ENCODE measurements at places on chromosomes 11 and 22. TPM values are rescaled to one million over a fixed set of nuclear protein-coding genes. Genes with fewer than 3 reads are reported as not detected.

ATP5MG gene
- total RNA-seq = 68.1 TPM

TAGLN gene
- total RNA-seq = 126 TPM

B3GAT1 gene
- total RNA-seq = 0.17 TPM

MPST gene
- 136 TPM for total RNA-seq

SNX32 gene
- total RNA-seq = 2.9 TPM

ASCC2 gene
- total RNA-seq = 26.2 TPM

RAB38 gene
- 13.8 TPM for total RNA-seq

NPAS4 gene
- 0.60 TPM for total RNA-seq

PTDSS2 gene
- total RNA-seq = 31.5 TPM

C22orf42 gene
- total RNA-seq = not detected

- no peak overlapping the region for H3K27ac ChIP-seq
- no peaks in the 10 kb centered on the region for H3K4me1 ChIP-seq
- no peaks in the 10 kb centered on the region for H3K27me3 ChIP-seq
- H3K36me3 ChIP-seq = no peaks in the 10 kb centered on the region
- H3K4me3 ChIP-seq = no peak overlapping the region
These were observed 12.1 kb downstream of the DENND5A start for GRCh38 chr11:9253086-9253485.

DNA sequence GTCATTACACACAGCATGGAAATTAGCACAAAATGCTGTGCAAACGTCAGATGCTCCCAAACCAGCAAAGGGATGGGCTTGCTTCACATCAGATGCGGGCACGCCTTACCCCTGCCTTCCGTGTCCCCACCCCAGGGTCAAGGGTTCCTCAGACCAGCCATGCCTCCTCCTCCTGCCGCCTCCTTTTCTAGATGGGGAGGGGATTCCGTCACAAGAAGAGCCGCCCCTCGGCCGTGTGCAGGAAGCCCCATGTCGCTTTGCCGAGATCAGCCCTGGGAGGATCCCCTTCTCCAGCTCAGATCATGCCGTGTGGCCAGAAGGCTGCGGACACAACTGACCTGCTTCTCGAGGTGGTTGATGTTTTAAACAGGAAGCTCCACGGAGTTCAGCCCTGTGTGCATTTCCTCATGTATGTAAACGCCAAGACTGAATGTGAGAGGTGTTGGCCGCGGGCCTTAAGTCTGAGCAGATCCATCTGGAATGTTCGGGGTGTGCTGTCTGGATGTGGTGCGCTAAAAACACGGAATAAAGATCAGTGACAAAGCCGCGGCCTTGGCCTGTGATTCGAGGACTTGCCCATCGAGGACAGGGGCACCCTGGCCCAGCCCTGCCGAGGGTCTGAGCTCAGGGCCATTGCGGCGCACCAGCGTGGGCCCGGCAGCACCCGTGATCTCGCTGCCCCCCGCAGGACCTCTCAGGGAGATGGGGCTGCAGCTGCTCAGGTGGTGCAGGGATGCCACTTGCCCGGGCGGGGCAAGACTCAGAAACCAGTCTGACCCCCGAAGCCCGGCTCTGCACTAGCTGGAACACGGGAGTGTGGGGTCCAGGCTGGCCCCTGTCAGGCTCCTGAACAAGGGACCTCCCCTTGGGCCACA, 412.9 kb downstream of the TBC1D22A start:
- H3K36me3 ChIP-seq = no peaks in the 10 kb centered on the region
- no peaks in the 10 kb centered on the region for H3K27me3 ChIP-seq
- H3K4me3 ChIP-seq = no peak overlapping the region
- no peaks in the 10 kb centered on the region for H3K4me1 ChIP-seq
- no peak for DNase-seq
- no peak overlapping the region for H3K27ac ChIP-seq

- H3K4me3 ChIP-seq = no peak overlapping the region
- DNase-seq = no peak
- H3K27me3 ChIP-seq = no peaks in the 10 kb centered on the region
- no peaks in the 10 kb centered on the region for H3K36me3 ChIP-seq
These were observed 3.3 kb upstream of the ST3GAL4 start for GRCh38 chr11:126352163-126352562.

GRCh38 chr11:75577207-75577606, 15.2 kb downstream of the SERPINH1 start:
- H3K4me3 ChIP-seq = no peak overlapping the region
- no peaks in the 10 kb centered on the region for H3K36me3 ChIP-seq

DNA sequence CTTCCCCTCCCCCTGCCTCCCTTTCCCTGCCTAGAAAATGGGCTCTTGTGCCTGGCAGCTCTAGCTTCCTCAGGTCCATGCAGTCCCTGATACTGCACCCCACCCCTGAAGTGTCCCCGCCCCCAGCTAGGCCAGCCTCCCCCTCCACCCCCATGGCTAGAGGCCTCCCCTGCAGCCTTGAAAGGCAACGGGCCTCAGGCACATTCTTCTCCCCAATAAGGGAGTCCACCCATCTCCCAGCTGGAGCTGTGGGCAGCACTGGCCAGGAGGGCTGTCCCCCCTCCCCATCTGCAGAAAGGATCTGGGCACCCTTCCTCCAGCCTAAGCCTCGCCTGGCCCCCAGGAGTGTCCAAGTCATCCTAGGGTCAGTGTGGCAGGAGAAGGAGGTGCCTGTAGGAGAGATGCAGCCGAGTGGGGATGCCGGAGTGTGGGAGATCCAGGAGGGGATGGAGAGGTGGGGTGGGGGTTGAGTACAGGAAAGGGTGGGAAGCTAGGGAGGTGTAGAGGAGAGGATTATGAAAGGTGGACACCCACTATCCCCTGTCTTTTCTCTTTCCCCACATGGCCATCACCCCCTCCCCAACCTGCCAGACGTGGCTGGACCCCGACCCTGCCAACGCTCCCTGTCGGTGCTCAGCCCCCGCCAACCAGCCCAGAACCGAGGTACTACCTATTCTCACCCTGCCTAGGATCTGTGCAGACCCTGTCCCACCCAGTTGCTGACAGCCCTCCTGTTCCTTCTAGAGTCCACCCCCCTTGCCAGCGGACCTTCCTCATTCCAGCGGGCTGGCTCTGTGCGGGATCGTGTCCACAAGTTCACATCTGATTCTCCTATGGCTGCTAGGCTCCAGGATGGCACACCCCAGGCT, 9.3 kb downstream of the SMTN start:
- H3K27me3 ChIP-seq = no peaks in the 10 kb centered on the region
- no peaks in the 10 kb centered on the region for H3K4me1 ChIP-seq
- H3K4me3 ChIP-seq = no peak overlapping the region

DNA sequence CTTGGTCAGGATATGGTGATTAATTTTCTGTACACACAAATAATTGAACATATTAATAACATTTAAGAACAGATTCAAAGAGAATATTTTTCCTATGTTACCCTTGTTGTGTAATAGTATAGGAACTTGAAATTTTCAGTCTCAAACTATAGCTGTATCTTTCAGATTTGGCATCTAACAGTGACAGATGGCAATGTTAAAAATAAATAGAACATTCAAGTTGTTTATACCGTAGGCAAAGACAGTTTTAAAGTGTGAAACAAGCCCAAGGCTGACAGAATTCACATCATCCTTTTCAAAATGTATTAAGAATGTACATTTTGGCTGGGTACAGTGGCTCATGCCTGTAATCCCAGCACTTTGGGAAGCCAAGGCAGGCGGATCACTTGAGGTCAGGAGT, 92.6 kb upstream of the TP53AIP1 start:
- H3K36me3 ChIP-seq = no peaks in the 10 kb centered on the region
- H3K4me1 ChIP-seq = no peaks in the 10 kb centered on the region
- no peaks in the 10 kb centered on the region for H3K27me3 ChIP-seq

- H3K36me3 ChIP-seq = no peaks in the 10 kb centered on the region
- DNase-seq = no peak
- no peaks in the 10 kb centered on the region for H3K4me1 ChIP-seq
These were observed 1259.7 kb upstream of the RAG2 start for GRCh38 chr11:37857726-37858125.

DNA sequence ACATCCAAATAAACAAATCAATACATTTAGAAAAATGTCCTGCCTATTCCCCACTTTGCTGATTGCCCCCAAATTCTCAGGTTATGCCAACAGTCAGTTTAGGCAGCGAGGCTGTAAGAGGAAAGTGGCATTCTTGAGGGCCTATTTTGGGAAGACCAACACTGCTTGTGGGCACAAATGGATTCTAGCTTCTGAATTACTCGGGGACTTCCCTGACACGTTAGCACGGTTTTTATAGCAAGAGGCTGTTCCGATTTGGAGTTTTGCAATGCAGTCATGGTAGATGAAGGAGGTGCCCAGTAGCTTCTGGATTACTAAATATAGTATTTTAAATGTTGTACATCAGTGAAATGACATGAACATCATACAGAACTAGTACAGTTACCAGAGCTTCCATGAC, 13.1 kb downstream of the RCN1 start:
- DNase-seq = no peak
- no peak overlapping the region for H3K27ac ChIP-seq
- no peaks in the 10 kb centered on the region for H3K27me3 ChIP-seq
- H3K36me3 ChIP-seq = peaks cover 9% of the 10 kb centered on the region
- no peak overlapping the region for H3K4me3 ChIP-seq

GRCh38 chr11:76667856-76668255, 2.7 kb downstream of the LRRC32 start:
- no peak overlapping the region for H3K27ac ChIP-seq
- DNase-seq = no peak
- H3K4me3 ChIP-seq = no peak overlapping the region
- H3K36me3 ChIP-seq = no peaks in the 10 kb centered on the region

GRCh38 chr11:66953081-66953833, 4.9 kb downstream of the PC start:
- H3K4me3 ChIP-seq = no peak overlapping the region
- H3K4me1 ChIP-seq = peaks cover 46% of the 10 kb centered on the region
- no peak for DNase-seq

- peaks cover 7% of the 10 kb centered on the region for H3K27me3 ChIP-seq
- peak overlapping the region; percentile 33 for H3K27ac ChIP-seq
- no peaks in the 10 kb centered on the region for H3K4me1 ChIP-seq
- H3K4me3 ChIP-seq = no peak overlapping the region
- no peak for DNase-seq
These were observed 741.4 kb downstream of the NTM start for GRCh38 chr11:132111838-132112237.

GRCh38 chr11:32255841-32256240, 165.0 kb downstream of the RCN1 start:
- H3K27ac ChIP-seq = no peak overlapping the region
- DNase-seq = peak; percentile 17
- no peaks in the 10 kb centered on the region for H3K27me3 ChIP-seq
- H3K4me1 ChIP-seq = peaks cover 8% of the 10 kb centered on the region
- H3K36me3 ChIP-seq = no peaks in the 10 kb centered on the region

GRCh38 chr11:36009473-36009872, 65.6 kb downstream of the LDLRAD3 start:
- no peak overlapping the region for H3K4me3 ChIP-seq
- no peak for DNase-seq
- H3K36me3 ChIP-seq = no peaks in the 10 kb centered on the region
- no peaks in the 10 kb centered on the region for H3K27me3 ChIP-seq

DNA sequence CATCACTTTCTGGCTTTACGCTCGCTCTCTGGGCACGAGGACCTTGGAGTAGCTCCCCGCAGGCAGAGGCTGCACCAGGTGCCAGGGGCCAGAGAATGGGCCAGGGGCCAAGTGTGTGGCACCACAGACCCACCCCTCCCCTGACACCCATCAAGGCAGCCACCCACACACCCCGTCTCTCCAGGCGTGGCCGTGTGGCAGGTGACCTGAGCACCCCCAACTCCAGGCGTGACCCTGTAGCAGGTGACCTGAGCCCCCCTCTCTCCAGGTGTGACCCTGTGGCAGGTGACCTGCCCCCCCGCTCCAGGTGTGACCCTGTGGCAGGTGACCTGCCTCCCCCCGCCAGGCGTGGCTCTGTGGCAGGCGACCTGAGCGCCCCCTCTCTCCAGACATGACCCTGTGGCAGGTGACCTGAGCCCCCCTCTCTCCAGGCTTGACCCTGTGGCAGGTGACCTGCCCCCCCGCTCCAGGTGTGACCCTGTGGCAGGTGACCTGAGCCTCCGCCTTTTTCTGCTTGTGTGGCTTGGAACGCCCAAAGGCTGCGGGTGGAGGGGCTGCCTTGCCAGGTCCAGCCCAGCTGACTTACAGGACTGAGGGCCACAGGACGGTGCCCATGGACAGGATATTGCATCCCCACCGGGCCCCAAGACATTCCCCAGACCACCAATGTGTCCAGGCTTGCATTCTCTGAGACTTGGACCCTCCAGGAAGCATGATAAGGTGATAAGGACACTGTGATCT, 667.2 kb downstream of the BRD1 start:
- no peak for DNase-seq
- H3K36me3 ChIP-seq = no peaks in the 10 kb centered on the region
- no peak overlapping the region for H3K4me3 ChIP-seq
- no peak overlapping the region for H3K27ac ChIP-seq

GRCh38 chr11:68335683-68336082, 23.3 kb downstream of the LRP5 start:
- H3K36me3 ChIP-seq = no peaks in the 10 kb centered on the region
- no peaks in the 10 kb centered on the region for H3K27me3 ChIP-seq
- no peak overlapping the region for H3K4me3 ChIP-seq
- DNase-seq = no peak

- H3K36me3 ChIP-seq = no peaks in the 10 kb centered on the region
- no peaks in the 10 kb centered on the region for H3K4me1 ChIP-seq
- H3K4me3 ChIP-seq = no peak overlapping the region
- DNase-seq = no peak
- H3K27me3 ChIP-seq = no peaks in the 10 kb centered on the region
These were observed 9.3 kb downstream of the APOL5 start for GRCh38 chr22:35726933-35727332.

DNA sequence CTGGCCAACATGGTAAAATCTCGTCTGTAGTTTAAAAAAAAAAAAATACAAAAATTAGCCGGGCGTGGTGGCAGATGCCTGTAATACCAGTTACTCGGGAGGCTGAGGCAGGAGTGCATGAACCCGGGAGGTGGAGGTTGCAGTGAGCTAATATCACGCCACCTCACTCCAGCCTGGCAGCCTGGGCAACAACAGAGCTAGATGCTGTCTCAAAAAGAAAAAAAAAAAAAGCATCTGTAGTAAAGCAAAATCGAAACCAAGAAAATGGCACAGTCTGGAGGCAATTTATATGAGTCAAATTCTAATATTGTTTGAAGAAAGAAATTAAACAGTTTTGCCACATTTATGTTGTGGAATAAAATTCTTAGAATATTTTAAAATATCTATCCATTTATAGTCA, 365.0 kb upstream of the CHORDC1 start:
- H3K27ac ChIP-seq = no peak overlapping the region
- H3K27me3 ChIP-seq = no peaks in the 10 kb centered on the region
- H3K36me3 ChIP-seq = no peaks in the 10 kb centered on the region
- no peak overlapping the region for H3K4me3 ChIP-seq
- no peak for DNase-seq
- no peaks in the 10 kb centered on the region for H3K4me1 ChIP-seq

GRCh38 chr11:75813622-75814039, 1.4 kb upstream of the UVRAG start:
- no peaks in the 10 kb centered on the region for H3K36me3 ChIP-seq
- H3K27me3 ChIP-seq = no peaks in the 10 kb centered on the region

Measured in hepatocyte (in vitro differentiated cells).